Thymus (tissue), 14 donors: ENCODE measurements at places on chromosomes 6 and 20. TPM values are rescaled to one million over a fixed set of nuclear protein-coding genes. Genes with fewer than 3 reads are reported as not detected.

The FOXS1 gene
- 4.7 TPM for total RNA-seq

The SLC17A1 gene
- total RNA-seq: not detected

GRCh38 chr20:3406481-3407039 is 909 bp downstream of the DNAAF9 start:
- DNase-seq: no peak

- DNase-seq: no peak
Observed at GRCh38 chr6:31042806-31043205, 32.5 kb downstream of the MUC22 start.

- no peak for DNase-seq
Observed at GRCh38 chr20:10347086-10347880, 86.7 kb downstream of the MKKS start.

DNA sequence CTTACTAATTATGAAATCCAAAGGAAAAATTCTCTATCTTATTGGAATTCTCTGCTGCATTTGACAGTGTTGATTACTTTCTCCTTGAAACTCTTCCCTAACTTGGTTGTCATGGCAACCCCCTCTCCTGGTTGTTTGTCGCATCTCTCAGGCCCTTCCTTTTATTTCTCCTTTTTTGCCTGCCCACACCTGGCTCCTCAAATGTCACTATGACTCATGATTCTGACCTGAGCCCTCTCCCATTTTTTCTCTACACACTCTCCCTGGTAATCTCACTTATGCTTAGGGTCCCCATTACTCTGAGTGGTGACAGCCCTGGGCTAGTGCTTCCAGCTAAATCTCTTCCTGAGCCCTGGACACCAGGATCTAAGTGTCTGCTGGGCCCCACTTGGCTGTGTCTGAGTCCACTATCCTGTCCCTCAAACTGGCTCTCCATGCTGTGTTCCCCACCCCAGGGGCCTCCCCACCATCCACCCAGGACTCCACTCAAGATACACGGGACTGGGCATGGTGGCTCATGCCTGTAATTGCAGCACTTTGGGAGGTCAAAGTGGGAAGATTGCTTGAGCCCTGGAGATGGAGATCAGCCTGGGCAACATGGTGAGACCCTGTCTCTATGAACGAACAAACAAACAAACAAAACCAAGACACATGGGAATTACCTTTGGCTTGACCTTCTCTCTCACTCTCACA is 16.5 kb upstream of the NNAT start:
- DNase-seq: no peak

- no peak for DNase-seq
Observed at GRCh38 chr6:106856227-106856874, 118.2 kb downstream of the CD24 start.

DNA sequence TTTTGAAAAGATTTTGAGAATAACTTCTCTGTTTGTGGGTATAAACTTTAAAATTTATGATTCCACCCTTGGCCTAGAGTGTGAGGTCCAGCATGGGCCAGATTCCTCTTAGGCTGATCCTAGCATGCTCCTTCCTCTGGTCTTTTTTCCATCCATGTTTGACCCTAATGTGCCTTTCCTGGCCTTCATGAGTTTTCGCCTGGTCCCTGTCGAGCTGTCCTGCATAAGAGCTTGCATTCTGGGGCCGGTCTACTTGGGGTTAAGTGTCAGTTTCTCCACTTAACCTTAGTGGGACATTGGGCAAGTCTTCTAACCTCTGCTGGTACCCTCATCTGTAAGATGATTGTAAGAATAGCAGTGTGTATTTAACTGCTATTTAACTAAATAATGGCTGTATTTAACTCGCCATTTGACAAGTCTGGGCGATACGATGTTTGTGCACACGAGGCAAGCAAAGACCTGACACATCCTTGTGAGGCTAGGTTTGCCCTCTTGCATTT is 40.7 kb upstream of the TAGAP start:
- no peak for DNase-seq

- peak; percentile 45 for DNase-seq
Observed at GRCh38 chr6:161393839-161394364, 120.0 kb upstream of the AGPAT4 start.

- no peak for DNase-seq
Observed at GRCh38 chr6:82959385-82959941, 106.2 kb downstream of the UBE3D start.
